ENCODE measurements at places on chromosomes 1 and 21.

DNA sequence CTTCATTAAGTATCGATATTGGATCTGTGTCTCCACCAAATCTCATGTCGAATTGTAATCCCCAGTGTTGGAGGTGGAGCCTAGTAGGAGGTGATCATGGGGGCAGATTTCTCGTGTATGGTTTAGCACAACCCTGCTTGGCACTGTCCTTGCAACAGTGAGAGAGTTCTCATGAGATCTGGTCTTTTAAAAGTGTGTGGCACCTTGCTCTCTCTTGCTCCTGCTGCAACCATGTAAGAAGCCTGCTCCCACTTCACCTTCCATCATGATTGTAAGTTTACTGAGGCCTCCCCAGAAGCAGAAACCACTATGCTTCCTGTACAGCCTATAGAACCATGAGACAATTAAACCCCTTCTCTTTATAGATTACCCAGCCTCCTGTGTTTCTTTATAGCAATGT lies 424.4 kb downstream of the NPHP4 start:
- DNase-seq: no peak

DNA sequence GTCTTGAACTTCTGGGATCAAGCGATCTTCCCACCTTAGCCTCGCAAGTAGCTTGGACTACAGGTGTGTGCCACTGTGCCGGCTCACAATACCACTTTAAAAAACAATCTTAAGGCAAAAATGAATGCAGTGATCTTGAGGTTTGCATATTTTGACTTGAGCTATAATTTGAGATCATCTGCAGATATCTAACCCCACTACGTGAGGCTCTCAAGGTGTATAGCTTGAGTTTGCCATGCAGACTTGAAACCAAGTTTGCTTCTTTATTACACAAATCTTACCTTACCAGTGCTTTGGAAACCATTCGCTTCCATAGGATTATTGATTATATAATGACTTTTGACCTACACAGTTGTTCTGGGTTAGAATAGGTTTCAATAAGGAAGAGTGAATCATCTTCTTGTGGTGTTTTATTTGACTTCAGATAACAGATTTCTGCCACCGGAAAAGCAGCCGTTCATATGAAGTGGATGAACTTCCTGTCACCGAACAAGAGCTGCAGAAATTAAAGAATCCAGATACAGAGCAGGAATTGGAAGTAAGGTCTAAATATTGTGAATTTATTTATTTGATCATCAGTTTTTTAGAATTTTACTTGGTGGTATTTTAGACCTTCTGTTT lies 155.1 kb downstream of the VPS13D start:
- no peak for DNase-seq

- DNase-seq: no peak
These were observed 33.3 kb downstream of the SMG7 start for GRCh38 chr1:183505454-183506089.

GRCh38 chr1:52474807-52475206 lies 70.4 kb downstream of the PRPF38A start:
- no peak for DNase-seq

- DNase-seq: peak; percentile 19
These were observed 265.1 kb upstream of the CAMK1G start for GRCh38 chr1:209318181-209319056.

All from frontal cortex (tissue), 4 donors.